ENCODE measurements at places on chromosomes 6 and 20. TPM values are rescaled to one million over a fixed set of nuclear protein-coding genes. Genes with fewer than 3 reads are reported as not detected.

Gene CPXM1
- not detected for total RNA-seq

Gene MARCKS
- total RNA-seq: 168 TPM

Gene INSM1
- 0.10 TPM for total RNA-seq

Gene ZNF165
- total RNA-seq: 1.1 TPM

Gene DUSP15
- not detected for total RNA-seq

Gene TAB2
- 46.7 TPM for total RNA-seq

Gene SIRPD
- total RNA-seq: 0.68 TPM

Gene PTCHD4
- not detected for total RNA-seq

Gene TSPO2
- total RNA-seq: not detected

Gene RPS6KA2
- total RNA-seq: 7.3 TPM

Gene PAX1
- not detected for total RNA-seq

Gene NXT1
- 74.9 TPM for total RNA-seq

Gene PLN
- total RNA-seq: not detected

Gene MUCL3
- not detected for total RNA-seq

Gene CD2AP
- total RNA-seq: 27.2 TPM

Gene MOCS1
- 10.6 TPM for total RNA-seq

Gene CDH22
- total RNA-seq: not detected

Gene CCDC167
- total RNA-seq: 102 TPM

Gene WASF1
- total RNA-seq: 10.1 TPM

Gene EYA2
- 0.10 TPM for total RNA-seq

Gene PERP
- total RNA-seq: 40.6 TPM

Gene ERVFRD-1
- total RNA-seq: not detected

Gene ECT2L
- total RNA-seq: not detected

Gene DPPA5
- total RNA-seq: not detected

Gene HDGFL1
- total RNA-seq: not detected

Gene TCP11
- total RNA-seq: not detected

Gene NOX3
- total RNA-seq: not detected

Gene ADGRF4
- total RNA-seq: under 0.01 TPM

Gene CST7
- 77.4 TPM for total RNA-seq

Gene PLA2G7
- total RNA-seq: 0.59 TPM

Gene HNF4A
- total RNA-seq: not detected

Gene EPHA7
- not detected for total RNA-seq
